ENCODE measurements at places on chromosomes 1 and 21. TPM values are rescaled to one million over a fixed set of nuclear protein-coding genes. Genes with fewer than 3 reads are reported as not detected.
A peak's percentile ranks its signal among the peaks of the same experiment; 100 is the strongest.

GRCh38 chr1:19113697-19114092, 96.4 kb downstream of the UBR4 start:
- peak; percentile 48 for DNase-seq

The IARS2 gene
- total RNA-seq = 87.0 TPM

The PADI3 gene
- total RNA-seq = 0.39 TPM

The AZIN2 gene
- 5.5 TPM for total RNA-seq

The RASAL2 gene
- 29.7 TPM for total RNA-seq

DNA sequence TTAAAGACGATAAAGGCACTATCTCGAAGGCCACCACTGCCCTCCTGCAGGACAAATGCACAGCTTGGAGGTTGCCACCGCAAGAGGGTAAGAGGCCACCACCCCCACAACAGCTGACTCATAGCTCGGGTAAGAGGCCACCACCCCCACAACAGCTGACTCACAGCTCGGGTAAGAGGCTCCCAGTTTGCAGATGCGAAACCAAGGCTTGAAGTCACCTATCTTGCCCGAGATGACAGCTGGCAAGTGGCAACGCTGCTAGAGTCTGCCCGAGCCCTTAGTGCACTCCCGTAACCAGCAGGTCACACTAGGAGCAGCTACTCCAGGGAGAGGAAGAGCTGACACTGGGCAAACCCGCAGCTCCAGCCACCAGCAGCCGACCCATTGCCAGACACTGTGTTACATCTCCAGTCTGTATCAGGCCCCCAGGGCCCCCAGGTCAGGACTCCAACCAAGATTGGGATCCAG, 17.1 kb upstream of the SPSB1 start:
- DNase-seq = peak; percentile 82

The UCHL5 gene
- 27.0 TPM for total RNA-seq

The ZBTB37 gene
- 3.8 TPM for total RNA-seq

DNA sequence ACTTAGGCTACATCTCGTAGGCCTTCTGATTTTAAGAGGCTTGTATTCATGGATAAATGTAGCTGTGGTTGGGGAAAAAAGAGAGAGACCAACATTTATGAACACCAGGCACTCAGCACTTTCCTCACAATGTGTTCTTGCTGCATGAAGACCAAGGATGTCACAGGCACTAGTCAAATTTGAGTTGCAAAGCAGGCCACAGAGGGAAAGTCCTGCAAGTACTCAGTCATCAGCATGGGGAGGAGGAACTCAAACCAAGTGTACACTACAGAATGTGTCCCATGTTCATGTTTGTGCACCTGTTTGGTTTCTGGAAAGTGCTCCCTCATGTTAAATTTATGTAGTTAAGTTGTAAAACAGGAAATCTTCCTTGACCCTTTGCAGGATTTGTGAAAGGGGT, 8.7 kb upstream of the MAP3K7CL start:
- DNase-seq = no peak

DNA sequence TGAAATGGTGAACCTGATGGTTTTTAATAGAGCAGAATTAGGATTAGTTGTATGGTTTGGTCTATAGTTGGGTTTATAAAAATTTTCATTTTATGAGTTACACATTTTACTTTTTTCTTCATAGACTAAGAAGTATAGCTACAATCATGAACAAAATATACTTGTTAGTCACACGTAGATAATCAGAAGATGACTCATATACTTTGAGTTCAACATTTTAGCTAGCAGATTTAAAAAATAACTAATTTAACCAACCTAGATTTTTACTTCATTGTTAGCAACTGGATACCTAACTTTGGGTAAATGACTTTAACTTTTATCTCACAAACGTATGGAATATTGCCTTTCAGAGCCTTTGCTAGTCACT, 27.9 kb downstream of the MORC3 start:
- DNase-seq = no peak

The PGLYRP3 gene
- total RNA-seq = not detected

The CFHR3 gene
- 0.20 TPM for total RNA-seq

DNA sequence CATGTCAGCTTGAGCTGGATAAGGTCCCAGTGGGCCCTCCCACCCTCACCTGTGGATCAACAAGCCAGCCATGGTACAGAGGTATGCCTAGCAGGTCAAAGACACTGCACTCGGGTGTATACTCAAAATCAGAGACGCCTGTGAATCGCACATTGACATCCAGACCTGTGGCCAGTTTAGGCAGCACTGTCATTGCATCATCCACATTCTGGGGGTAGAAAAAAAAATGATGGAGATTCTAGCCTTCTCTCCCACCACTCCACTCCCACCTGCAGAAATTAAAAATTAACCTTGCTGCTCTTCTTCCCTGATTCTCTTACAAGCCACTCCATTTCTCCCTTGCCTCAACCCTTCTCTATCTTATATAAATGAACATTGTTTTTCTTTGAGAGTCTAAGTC, 6.3 kb downstream of the MINDY1 start:
- DNase-seq = no peak
